ENCODE measurements at places on chromosomes 11 and 22. TPM values are rescaled to one million over a fixed set of nuclear protein-coding genes. Genes with fewer than 3 reads are reported as not detected.

The OR51I1 gene
- 0.59 TPM for total RNA-seq

The RASSF7 gene
- 7.7 TPM for total RNA-seq

The CARD10 gene
- total RNA-seq, result 3.3 TPM

- no peak for DNase-seq
Observed at GRCh38 chr11:106418791-106419190, 341.3 kb downstream of the AASDHPPT start.

DNA sequence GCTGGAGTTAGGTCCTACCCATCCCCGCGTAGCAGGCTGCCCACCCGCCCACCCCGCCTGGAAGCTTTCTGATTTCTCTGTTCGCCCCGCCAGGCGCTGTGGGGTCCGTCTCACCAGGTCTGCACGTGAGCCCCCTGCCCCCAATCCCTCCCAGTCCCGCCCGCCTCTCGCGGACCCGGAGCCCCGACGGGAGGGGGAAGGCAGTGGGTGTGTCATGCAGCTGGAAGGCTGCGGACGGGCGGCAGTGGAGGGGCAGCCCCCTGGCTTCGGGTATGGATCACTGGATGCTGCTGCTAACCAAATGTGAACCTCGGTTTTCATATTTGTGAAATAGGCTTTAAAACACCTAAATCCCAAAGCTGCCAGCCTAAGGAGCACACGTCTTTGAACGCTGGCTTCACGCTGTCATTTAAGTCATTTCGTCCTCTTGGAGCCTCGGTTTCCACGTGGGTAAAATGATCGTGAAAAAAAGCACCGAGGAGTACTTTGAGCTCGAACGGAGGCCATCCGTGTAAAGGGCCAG is 568 bp upstream of the BIK start:
- DNase-seq, result no peak

- no peak for DNase-seq
Observed at GRCh38 chr11:62592146-62592815, 958 bp upstream of the TUT1 start.

- DNase-seq, result no peak
Observed at GRCh38 chr11:10730151-10730550, 20.9 kb upstream of the CTR9 start.

GRCh38 chr11:99080154-99080553 is 59.4 kb downstream of the CNTN5 start:
- DNase-seq, result no peak

DNA sequence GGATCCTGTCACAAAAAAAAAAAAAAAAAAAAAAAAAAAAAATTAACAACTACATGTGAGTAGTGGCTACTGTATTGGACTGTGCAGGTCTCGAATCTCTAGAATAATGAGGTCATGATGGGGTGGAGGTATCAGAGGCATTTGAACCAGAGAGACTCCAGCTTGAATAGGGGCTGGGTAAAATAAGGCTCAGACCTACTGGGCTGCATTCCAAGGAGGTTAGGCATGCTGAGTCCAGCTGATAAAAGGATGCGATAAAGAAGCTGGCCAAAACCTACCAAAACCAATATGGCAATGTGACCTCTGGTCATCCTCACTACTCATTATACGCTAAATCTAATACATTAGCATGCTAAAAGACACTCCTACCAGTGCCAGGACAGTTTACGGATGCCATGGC is 5.9 kb upstream of the PACSIN3 start:
- no peak for DNase-seq
